ENCODE measurements at places on chromosomes 1 and 21. TPM values are rescaled to one million over a fixed set of nuclear protein-coding genes. Genes with fewer than 3 reads are reported as not detected.

Gene ACAP3
- 105 TPM for total RNA-seq

Gene RWDD3
- total RNA-seq: not detected

Gene CTSS
- 32.1 TPM for total RNA-seq

Gene SYT2
- total RNA-seq: not detected

- H3K4me1 ChIP-seq: no peaks in the 10 kb centered on the region
- no peak overlapping the region for H3K27ac ChIP-seq
- H3K36me3 ChIP-seq: no peaks in the 10 kb centered on the region
- DNase-seq: no peak
- no peaks in the 10 kb centered on the region for H3K27me3 ChIP-seq
Observed at GRCh38 chr1:150513351-150513791, 2.2 kb upstream of the FALEC start.

DNA sequence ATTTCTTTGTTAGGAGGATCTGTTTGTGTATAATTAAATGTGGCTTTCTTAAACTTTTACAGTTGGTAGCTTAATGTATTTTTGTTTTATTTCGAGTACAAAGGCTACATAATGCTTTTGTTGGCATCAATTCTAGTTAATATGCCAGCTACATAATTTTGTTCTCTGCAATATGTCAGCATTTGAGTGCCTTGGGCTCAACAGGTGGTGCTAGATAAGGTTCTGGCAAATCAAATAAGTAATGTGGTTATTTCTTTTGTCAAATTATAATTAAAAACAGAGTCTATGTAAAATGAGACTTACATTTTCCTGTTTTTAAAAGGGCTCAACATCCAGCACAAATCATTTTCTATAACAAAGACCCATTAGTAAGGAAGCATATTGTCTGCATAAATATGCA lies 410.6 kb upstream of the NR5A2 start:
- H3K36me3 ChIP-seq: no peaks in the 10 kb centered on the region
- H3K27ac ChIP-seq: no peak overlapping the region
- no peaks in the 10 kb centered on the region for H3K27me3 ChIP-seq
- no peak for DNase-seq

DNA sequence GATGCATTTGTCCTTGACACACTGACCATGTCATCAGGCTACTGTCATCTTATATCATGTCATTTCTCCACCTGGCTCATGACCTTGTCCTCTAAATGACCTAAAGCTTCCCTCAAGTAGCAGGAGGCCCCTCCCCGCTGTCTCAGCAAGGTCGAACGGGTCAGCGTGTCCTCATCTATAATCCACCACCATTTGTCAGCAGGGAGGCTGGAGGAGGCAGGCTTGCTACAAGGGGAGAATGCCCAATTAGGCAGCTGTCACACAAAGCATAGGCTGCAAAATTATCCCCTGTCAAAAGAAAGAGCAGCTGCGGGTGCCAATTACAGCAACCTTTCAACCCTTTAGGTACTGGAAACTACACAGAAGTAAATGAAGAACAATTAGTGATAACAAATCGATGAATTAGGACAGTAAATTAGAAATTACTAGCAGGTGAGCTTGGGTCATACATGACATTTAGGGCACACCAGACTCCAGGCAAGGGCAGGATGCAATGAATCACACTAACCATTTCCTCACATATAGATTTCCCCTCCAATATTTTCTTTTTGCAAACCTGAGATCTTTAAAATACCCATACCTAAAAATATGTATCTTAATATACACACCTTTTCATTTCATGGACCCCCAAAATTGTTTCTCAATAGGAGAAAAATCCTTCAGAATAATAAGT lies 61.2 kb downstream of the NRIP1 start:
- DNase-seq: no peak
- H3K27ac ChIP-seq: no peak overlapping the region
- H3K36me3 ChIP-seq: no peaks in the 10 kb centered on the region
- H3K27me3 ChIP-seq: no peaks in the 10 kb centered on the region

Data from ascending aorta (tissue), 2 donors.